ENCODE measurements at places on chromosomes 13 and 19.

- DNase-seq: no peak
Measured at GRCh38 chr19:14166999-14167575, 30.7 kb upstream of the ASF1B start.

DNA sequence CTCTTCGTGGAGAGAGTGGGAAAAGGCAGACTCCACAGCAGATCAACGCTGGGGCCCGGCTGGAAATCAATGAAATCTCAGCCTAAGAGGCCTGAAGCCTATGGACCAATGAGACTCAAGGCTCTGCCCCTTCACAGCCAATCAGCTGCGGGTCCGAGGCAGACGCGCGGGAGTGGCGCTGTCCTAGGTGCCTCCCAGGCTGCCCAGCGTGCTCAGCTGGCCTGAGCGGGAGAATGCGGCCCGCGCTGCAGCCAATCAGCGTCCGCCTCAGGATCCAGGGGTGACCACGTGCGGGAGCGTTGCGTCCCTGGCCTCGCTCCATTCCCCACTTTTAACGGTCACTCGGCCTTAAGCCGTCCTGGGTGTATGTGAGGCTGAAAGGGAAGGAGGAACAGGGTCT is at the start of gene ZBTB32:
Gene ZBTB32 (plus strand): TSS at position 341 of the 400 bp plus-strand sequence. CDS start 10,069 bp downstream, outside the sequence.
- peak; percentile 74 for DNase-seq

DNA sequence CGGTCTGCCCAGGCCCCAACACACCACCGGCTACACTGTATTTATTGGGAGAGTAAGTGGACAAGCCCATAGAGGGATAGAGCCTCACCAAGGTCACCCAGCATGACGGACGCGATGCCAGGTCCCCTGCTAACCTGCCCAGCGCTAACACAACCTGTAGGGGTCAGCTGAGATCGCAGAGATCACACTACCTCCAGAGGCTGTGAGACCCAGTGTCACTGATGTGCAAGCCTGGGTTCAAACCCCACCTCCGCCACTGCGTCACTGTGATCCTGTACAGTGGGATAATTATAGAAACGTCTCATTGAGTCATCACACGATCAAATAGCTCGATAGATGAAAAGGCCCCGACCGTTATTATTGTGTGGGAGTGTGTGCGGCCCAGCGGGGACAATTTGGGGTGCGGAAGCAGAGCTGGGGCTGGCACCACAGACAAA is 10.6 kb upstream of the TLE2 start:
- no peak for DNase-seq

GRCh38 chr19:1672038-1672768 is 19.8 kb upstream of the TCF3 start:
- no peak for DNase-seq

DNA sequence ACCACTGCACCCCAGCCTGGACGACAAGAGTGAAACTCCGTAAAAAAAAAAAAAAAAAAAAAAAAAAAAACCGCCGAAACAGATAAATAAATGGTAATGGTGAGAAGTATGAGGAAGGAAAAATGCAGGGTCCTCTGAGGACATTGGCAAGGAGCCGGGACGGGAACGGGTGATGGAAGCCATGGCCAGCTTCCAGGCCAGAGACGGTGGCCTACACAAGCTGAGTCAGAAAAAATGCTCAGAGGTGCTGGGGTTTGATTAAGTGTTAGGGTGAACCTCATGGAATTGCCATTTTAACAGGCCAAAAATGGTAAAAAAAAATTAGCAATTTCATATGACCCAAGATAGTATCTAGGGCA is 866 bp upstream of the ZSWIM4 start:
- no peak for DNase-seq

GRCh38 chr13:76890021-76890420 is 3.8 kb upstream of the KCTD12 start:
- DNase-seq: no peak

- peak; percentile 68 for DNase-seq
Measured at GRCh38 chr13:112053744-112054615, 13.0 kb upstream of the SOX1 start.

DNA sequence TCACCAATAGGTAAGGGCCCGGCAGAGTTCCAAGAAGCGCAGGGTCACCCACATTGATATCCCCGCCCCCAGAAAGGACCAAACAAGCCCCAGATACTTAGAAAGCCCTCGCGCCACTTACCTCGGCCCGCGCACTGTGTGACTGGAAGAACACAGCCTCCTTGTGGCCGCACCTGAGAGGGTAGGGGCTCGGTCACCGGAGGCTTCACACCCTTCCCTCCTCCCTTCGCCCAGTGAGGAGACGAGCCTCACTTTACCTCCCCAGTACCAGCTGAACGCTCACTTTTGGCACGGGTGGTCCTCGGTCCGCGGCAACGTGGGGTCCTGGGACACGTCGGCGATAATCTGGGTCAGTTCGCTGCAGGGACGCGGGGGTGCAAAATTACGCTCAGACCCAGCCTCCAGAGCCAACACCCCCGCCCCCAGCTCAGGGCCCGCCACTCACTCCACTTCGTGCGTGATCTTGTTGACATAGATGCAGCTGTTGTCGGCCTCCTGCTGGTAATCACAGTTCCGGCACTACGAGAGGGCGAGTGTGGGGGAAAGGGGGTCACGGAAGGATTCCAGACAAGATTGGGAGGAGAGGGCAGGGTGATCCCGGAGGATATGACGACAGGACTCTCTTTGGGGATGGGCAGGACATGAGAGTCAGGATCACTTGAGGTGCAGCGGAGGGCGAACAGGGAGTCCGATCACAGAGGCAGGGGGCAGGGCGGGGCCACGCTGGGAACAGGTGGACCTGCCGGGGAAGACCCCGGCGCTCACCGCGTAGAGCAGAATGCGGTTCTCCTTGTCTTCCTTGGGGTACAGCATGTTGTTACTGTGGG is 568 bp downstream of the POLR2I start:
- DNase-seq: peak; percentile 66

DNA sequence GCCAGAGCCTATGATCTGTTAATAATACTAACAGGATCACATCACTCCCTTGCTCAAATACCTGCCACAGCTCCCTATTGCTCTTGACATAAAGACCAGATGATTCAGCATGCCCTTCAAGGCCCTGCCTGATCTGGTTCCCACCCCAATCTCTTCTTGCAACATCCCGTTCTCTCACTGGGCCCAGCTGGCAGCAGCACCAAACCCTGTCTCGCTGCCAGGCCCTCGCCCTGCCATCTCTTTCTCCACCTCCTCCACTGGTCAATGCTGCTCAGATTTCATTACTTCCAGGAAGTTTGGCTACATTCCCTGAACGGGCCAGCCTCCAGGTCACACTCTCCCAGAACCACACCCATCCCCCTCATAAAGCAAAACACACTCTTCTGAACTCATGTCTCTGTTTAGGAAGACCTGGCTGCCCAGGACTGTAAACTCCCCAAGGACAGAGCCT is 8.6 kb upstream of the BCAT2 start:
- no peak for DNase-seq

- no peak for DNase-seq
Measured at GRCh38 chr19:56348289-56348877, 33.7 kb upstream of the ZSCAN5A start.

- no peak for DNase-seq
Measured at GRCh38 chr13:27810009-27810408, 17.7 kb downstream of the GSX1 start.

DNA sequence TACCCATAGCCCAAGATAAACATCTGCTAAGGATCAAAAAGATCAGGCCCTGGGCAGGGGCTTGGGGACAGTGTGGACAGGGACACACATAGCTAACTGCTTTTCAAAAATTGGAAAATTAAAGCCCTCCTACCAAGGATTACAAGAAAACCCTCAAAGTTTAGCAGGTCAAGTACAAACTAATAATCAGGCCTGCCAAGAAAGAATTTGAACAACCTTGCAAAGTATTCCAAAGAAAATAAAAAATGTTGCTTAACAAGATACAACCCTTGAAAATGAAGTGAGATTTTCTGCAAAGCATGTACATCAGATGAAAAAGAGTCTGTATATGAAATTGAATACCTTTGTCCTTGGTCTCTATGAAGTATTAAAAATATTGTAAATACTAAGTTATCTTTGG is 67.3 kb downstream of the KLF12 start:
- no peak for DNase-seq

DNA sequence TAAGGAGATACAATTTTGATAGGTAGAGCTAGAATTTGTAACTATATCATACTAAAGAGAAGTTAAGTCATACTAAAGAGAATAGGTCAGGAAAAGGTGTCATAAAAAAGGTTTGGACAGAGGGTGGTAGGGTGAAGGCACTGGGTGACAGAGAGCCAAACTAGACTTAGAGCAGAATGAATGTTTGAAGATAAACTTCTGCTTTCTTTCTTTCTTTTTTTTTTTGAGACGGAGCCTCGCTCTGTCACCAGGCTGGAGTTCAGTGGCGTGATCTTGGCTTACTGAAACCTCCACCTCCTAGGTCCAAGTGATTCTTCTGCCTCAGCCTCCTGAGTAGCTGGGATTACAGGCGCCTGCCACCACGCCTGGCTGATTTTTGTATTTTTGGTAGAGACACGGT is 44.1 kb downstream of the TM9SF2 start:
- DNase-seq: no peak

GRCh38 chr13:94212196-94212595 is 267.3 kb downstream of the DCT start:
- DNase-seq: no peak

GRCh38 chr19:28403690-28404089 is 809.3 kb downstream of the UQCRFS1 start:
- DNase-seq: no peak

DNA sequence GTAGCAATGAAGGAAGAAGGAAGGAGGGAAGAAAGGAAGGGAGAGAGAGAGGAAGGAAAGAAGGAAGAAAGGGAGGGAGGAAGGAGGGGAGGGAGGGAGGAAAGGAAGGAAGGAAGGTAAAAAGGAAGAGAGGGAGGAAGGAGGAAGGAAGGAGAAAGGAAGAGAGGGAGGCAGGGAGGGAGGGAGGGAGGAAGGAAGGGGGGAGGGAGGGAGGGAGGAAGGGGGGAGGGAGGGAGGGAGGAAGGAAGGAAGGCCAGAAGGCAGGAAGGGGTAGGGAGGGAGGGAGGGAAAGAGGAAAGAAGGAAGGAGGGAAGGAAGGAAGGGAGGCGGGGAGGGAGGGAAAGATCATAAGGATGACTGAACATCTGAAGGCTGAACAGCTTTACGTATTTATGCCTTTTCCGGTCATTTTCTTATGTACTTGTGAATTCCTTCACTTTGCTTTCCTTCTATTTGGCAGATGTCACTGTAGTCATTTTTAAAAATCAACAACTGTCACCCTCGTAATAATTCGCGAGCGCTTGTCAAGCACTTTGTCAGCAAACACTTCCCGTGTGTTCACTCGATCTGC is 6.7 kb upstream of the TTYH1 start:
- no peak for DNase-seq

- no peak for DNase-seq
Measured at GRCh38 chr13:110875241-110875640, 39.6 kb downstream of the ANKRD10 start.

DNA sequence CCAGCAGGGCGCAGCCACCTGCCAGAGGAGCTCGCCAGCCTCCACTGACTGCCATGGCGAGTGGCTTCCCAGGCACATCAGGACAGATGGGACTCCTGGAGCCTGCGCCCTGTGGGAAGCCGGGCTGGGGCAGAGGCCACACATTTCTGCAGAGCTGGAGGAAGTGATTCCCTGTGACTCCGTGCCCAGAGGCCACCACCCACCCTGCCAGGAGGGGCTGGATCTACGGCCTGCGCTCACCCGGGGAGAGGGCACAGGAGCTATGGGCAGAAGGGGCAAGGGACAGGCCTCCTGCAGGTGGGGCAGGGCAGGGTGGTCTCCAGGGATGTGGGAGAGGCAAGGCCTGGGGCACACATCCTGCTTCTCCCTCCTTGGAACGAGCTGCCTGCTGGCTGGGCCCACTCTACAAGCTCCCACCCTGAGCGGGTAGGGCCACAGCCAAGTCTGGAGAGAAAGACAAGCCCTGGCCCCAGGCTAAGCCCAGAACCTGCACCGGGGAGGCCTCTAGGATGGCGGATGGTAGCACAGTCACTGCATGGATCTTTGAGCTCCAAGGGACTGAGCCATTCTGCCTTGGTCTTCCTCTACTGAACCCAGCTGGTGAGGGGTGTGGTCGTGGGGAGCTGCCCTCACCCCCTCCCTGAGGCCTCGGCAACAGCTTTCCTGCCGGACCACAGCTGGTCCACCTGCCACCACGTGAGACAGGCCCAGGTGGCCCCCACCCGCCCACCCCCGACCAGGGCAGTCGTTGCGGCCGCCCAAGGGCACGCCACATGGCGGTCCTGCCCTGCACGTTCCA is 40.6 kb downstream of the CEBPG start:
- no peak for DNase-seq

DNA sequence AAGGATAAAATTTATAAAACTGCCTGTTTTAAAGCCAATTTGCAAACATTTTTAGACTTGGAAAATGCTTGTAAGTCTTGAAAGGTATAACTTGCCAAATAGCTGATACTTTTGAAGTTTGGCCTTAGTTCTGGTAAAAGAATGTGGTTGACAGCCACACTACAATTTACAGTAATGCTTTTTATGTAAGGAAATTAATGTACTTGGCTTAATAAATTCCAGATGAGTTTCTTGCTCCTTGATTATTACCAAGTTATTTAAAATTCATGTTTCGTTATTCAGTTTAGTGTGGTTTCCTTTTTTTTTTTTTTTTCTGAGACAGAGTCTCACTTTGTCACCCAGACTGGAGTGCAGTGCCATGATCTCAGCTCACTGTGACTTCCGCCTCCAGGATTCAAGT is 14.9 kb downstream of the LMO7 start:
- no peak for DNase-seq

GRCh38 chr13:98834254-98834960 is 81.9 kb upstream of the SLC15A1 start:
- DNase-seq: no peak

- DNase-seq: peak; percentile 66
Measured at GRCh38 chr19:51365211-51365964, 800 bp downstream of the ETFB start.

- DNase-seq: no peak
Measured at GRCh38 chr19:13097463-13098258, 5.0 kb downstream of the LYL1 start.

GRCh38 chr19:6421075-6422014 is 3.3 kb downstream of the KHSRP start:
- DNase-seq: no peak

DNA sequence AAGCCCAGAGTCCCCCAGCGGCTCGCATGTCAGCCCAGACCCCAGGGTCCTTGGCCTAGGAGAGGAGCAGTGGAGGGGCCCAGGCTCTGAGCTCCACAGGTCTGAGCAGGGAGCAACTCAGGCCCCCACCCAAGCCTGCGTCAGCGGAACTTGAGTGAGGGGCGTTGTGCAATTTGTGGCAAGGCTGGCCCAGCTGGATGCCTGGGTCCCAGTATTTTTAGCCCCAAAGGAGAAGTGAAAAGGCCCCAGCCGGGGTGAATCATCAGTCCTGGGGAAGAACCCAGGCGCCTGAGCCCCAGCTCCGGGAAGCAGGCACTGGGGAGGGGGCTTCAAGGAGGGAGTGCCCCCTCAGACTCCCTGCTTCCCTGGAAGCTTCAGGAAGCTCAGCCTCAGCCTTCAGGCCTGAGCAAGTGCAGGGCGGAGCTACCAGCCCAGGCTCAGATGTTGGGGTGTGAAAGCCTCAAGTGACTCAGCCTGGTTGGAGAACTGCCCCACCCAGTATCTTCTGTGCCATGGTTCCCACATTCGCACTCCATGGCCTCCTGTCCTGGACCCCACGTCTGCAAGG is 7.2 kb downstream of the MED29 start:
- DNase-seq: no peak

- DNase-seq: no peak
Measured at GRCh38 chr13:99967498-99967868, 4.1 kb downstream of the ZIC5 start.

- DNase-seq: no peak
Measured at GRCh38 chr19:35271546-35271945, 2.8 kb downstream of the USF2 start.

Measured in islet precursor cell (in vitro differentiated cells).